NT2/D1 (cell line): ENCODE measurements at places on chromosomes 2 and 18.

GRCh38 chr18:21163647-21164547, 52.3 kb upstream of the ROCK1 start:
- no peak for DNase-seq

GRCh38 chr2:224986477-224986876, 55.8 kb downstream of the DOCK10 start:
- no peak for DNase-seq

GRCh38 chr18:61655630-61656029, 237.2 kb downstream of the RNF152 start:
- DNase-seq: no peak

DNA sequence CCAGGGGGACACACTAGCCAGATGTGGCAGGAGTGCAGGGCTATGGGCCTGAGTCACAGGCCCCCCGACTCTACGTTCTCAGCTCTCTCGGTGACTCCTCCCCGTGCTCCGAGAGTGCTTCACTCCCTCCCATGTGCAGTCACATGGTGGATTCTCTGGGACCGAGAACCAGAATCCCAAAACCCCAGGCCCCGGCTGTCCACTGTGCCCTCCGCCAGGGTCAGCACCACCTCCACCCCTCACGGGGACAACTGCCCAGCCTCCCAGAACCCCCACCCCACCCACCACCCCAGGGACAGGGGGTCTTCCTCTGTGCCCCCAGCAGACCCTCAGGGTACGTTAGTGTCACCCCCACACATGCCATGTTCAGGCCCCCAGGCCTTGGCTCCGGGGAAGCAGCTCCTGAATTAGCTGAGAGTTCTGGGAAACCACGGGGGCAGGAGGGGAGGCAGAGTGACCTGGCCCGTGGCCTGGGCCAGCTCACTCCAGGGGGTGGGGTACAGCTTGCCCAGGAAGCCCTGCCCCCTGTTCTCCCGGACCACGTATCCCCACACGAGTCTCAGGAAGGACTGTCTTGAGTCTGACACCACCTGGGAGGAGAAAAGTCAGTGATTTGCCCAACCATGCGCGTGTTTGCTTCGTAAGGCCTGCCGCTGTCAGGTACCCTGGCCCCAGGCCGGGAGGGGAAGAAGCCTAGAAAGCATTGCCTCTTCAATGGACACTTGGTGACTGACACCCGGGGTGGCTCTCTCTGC, 4.4 kb downstream of the RAMP1 start:
- DNase-seq: no peak

GRCh38 chr2:36318547-36318946, 37.0 kb upstream of the CRIM1 start:
- no peak for DNase-seq

GRCh38 chr2:203126996-203127395, 111.8 kb upstream of the CYP20A1 start:
- no peak for DNase-seq

- DNase-seq: no peak
Observed at GRCh38 chr2:219184121-219184520, 6.0 kb downstream of the RETREG2 start.

DNA sequence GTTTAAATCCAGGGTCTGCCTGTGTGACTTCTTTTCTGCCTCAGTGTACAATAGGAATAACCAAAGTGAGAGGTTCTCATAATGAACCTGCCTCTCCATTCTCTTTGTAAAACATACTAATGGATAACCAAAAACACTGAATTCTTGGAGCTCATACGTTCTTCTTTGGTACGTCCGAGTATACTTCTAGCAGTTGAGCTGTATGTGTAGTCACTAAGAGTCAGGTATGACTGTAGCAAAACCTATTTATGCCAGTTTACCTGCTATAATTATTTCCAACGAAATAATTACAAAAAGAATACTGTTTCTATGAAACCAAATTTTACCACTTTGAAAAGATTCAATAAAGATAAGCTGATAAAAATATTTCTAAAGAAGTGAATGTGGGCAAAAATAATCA, 109.2 kb downstream of the IKZF2 start:
- no peak for DNase-seq

- DNase-seq: no peak
Observed at GRCh38 chr2:16958266-16958665, 292.6 kb upstream of the CYRIA start.

GRCh38 chr2:236178890-236179235, 10.7 kb upstream of the GBX2 start:
- DNase-seq: no peak

DNA sequence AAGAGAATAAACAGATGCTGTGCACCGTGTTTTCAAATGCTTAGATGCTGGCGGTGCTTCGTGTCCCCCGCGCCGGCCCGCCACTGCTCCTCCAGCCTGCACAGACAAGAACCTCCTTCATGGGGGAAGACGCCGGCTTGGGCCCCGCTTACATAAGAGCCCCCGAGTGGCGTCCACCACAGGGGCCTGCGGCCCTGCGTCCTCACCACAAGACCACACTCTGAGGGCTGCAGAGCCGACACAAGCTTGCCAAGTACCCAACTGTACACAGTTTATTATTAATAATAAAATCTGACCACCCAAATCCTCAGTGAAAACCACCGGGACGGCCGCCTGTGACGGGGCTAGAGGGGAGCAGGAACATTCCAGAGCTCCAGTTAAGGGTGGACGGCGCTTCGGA, 232.2 kb downstream of the HDAC4 start:
- DNase-seq: no peak

- peak; percentile 15 for DNase-seq
Observed at GRCh38 chr18:72091369-72091768, 452.8 kb downstream of the CBLN2 start.

DNA sequence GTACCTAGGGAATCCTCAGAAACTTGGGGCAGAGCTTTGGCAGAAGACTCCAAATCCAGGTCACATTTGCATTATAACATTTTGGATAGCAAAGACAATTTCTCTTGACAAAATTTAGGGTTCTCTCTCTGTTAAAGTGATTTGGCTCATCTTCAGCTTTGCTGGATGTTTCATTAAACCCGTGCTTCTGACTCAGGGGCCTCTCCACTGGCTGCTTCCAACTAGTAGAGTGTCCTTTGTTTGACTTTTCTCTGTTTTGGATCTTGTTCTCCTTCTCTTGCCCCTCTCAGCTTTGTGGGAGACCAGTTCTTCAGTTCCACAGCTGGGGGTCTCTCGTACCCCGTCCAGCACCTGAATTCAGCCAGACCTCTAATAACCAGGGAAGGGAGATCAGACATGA, 145.6 kb downstream of the PLCL1 start:
- DNase-seq: no peak

DNA sequence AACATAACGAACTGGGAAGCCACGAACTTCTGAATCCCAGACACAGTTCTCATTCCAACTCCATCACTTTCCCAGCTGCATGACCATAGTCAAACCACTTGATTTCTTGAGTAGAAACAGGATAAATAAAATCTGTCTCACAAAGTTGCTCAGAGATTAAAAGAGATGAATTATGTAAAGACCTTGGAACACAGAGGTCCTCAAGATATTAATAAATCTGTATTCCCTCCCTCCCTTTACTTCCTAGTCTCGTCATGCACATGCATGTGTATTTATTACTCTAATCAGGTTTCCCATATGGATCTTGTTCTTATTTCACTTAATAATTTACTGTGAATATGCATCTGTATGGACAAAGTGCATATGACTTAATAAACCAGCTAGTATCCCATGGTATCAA, 21.1 kb upstream of the CSRNP3 start:
- no peak for DNase-seq

GRCh38 chr2:43676322-43677050, at the start of gene C1GALT1C1L:
TSS of gene C1GALT1C1L (minus strand) at chr2:43676429. CDS start at chr2:43676322, 107 bp downstream.
- no peak for DNase-seq

DNA sequence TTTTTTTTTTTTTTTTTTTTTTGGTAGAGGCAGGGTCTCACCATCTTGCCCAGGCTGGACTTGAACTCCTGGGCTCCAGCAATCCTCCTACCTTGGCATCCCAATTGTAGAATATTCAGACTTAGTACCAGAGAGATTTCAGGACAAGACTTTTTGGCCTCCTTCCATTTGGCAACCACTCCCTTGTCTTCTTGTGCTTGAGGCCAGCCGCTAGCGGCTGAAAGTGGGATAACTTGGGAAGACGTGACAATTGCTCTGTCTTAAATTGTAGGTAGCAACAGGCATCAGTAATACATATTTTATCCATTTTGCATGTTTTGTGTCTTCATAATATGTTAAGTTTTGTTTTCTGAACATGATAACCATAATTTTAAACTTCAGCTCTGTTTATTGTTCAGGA, 53.3 kb upstream of the TTN start:
- DNase-seq: no peak

DNA sequence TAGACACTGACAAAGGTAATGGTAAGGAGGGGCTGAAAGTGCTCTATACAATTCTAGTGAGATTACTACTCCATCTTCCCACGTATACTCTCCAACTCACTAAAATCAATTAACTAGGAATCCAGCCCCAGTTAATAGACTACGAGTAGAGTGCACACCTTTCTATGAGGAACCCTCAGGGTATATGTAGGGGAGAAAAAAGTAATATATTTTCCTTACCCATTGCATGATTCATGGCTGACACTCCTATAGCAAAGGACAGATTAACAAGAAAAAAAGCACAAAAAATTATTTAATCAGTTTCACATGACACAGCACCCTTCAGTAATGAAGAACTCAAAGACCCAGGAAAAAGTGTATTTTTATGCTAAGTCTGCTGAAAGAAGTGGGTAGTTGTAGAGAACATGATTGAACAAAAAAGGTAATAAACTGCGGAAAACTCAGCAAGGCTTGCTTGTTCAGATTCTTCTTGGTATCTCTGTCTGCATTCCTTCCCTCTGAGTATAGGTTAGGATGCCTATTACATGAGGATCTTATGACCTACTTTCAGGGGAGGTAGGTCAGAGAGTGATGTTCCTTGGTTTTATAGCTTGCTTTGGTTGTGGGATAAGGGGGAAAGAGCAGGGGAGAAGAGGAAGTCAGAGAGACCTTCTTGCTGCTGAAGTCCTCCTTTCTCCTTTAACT, 342.0 kb upstream of the DLGAP1 start:
- DNase-seq: no peak

DNA sequence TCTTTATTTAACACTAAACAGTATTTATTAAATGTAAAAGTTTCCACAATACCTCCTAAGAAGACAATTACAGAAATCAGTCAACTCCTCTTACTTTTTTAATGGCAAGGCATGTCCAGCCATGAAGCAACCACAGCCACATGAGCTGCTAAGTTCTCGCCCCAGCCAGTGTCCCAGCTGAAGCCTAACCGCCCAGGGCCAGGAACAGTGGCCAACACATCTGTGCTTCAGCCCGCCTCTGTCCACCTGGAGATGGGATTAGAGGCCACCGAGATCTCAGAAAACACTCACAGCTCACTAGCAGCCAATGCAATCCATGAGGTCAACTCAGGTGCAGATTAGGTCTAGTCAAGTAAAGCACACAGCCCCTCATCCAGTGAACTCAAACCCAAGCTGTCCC, 40.2 kb downstream of the PID1 start:
- no peak for DNase-seq

DNA sequence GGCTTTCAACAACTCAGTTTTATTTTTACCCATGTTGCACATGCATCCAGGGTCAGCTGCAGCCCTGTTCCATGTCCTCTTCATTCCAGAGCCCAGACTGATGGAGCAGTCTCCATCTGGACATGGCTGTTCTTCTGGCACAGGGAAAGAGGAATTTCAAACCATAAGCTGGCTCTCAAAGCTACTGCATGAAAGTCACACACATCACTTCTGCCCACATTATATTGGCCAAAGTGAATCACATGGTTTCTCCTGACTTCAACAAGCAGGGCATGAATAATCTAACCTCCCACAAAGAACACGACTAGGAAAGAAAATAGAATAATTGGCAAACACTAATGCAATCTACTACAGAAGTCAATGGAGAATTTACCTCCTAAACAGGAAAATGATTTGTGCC, 94.2 kb downstream of the FTCDNL1 start:
- no peak for DNase-seq

DNA sequence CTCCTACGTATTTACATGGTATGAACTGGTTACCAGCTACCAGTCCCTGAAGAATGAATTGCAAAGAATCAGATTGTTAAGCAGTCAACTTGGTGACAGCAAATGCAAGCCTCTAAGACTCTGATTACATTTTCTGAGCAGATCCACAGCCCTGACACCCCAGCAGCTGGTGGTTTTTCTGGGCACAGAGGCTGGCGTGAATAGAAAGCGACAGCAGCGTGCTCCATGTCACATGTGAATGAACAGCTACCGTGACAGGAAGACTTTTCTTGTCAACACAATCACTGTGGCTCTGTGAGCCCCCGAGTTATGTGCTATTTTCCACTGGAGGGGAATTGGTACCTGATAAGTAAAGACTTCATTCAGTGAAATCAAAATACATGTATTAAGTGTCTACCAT, 93.2 kb upstream of the CBLN2 start:
- DNase-seq: no peak

DNA sequence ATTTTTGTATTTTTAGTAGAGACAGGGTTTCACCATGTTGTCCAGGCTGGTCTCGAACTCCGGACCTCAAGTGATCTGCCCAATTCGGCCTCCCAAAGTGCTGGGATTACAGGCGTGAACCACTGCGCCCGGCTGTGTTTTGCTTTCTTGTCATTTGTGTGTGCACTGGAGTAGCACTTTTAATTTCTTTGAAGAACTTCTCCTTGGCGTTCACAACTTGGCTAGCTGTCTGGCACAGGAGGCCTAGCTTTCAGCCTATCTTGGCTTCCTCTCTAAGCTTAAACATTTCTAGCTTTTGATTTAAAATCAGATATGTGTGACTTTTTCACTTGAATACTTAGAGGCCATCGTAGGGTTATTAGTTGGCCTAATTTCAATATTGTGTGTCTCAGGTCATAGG, 93.0 kb downstream of the COMMD1 start:
- DNase-seq: no peak

DNA sequence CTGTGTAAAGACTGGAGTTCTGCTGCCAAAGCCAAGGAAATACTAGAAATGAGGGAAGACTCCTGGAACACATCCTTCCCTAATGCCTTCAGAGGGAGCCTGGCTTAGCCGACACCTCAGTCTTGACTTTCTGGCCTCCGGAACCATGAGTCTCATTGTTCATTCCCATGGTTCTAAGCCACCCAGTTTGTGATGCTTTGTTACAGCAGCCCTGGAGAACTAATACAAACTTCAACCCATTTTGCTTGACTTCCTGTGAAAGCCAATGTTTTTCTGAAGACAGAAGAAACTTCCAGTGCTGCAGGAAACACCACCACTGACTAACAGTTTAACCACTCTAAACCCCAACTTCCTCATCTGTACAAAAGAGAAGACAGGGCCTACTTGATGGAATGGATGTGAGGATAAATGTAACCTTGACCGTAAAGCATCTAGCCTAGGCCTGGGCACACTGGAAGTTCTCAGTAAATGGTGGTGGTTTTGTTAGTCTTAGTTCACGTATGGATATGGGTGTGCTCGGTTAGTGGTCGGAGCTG, 85.9 kb upstream of the RFX8 start:
- DNase-seq: no peak
